ENCODE measurements at places on chromosomes 3 and 15.

DNA sequence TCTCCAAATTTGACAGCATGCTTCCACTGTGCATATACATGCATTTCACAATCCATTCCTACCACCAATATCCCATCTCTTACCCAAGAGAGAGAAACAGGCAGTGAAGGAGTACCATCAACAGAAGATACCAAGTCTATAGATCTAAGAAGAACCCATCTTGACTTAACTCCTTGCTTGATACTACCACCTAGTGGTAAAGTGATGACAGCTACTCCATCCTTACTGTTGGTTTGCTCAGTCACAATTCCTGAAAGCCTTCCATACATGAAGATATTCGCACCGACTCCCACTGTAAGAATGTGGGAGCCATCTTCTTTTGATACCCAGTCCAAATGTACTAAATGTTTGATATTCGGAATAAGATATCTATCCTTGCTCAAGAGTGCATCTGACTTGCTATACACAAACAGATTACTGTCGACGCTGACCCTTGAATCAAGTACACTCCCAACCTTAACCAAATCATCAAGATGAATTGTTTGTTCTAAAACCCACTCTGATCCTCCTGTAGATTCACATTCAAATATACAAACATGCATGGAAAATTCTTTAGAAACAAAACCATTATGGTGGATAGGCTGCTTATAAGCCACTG lies 123.1 kb downstream of the DMXL2 start:
- no peak for DNase-seq

- DNase-seq = no peak
Measured at GRCh38 chr15:99731336-99732123, 1.7 kb downstream of the LYSMD4 start.

GRCh38 chr3:38651153-38651789 lies 1.8 kb upstream of the SCN5A start:
- DNase-seq = peak; percentile 58

GRCh38 chr3:3340526-3340925 lies 161.0 kb upstream of the CRBN start:
- no peak for DNase-seq

- DNase-seq = no peak
Measured at GRCh38 chr3:124927574-124928045, 6.9 kb downstream of the MUC13 start.

All from stimulated activated CD4-positive, alpha-beta T cell treated with anti-CD3 and anti-CD28 coated beads, Interleukin-1b, Interleukin-23, amount 100 ng/mL, for 4 hours (primary cell).